Stimulated activated CD4-positive, alpha-beta T cell treated with anti-CD3 and anti-CD28 coated beads, Interleukin-15, amount 100 ng/mL, for 48 hours (primary cell): ENCODE measurements at places on chromosomes 7 and 10.

DNA sequence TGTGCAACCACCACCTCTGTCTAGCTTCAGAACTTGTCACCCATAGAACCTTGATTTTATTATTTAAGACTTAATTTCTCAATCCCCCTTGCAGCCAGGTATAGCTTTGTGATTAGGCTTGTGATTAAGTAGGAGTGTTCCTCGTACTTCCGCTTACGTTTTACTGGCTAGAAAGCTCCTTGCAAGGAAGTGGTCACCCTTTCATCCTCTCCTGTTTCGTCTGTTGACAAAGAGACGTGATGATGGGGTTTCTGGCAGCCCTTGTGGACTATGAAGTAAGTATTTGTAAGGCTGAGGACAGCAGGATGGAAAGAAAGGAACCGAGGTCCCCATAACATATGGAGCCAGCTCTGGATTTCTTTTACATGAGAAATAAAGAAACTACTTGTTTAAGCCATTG is 86.5 kb upstream of the KDM7A start:
- peak; percentile 16 for DNase-seq

GRCh38 chr10:81127931-81128330 is 590.2 kb downstream of the SH2D4B start:
- no peak for DNase-seq

DNA sequence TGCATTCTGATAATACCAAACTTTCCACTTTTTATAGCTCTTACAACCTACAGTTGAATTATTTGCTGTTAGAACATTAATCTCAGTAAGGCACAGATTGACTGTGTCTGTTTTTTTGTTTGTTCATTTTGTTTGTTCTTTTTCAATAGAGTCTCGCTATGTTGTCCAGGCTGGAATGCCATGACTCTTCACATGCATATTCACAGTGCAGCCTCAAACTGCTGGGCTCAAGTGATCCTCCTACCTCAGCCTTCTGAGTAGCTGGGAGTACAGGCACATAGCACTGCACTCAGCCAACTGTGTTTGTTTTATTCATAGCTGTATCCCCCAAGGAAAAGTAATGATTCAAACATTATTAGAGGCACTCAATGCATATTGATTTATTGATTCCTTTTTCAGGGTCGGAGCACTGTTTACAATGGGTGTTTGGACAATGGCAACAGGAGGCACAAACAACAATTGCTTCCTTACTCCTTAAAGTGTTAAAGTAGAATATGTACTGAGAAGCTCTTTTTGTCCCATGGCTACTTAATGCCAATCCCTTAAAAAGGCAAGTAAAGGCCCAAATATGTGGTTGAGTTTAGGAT is 61.1 kb downstream of the SNX13 start:
- DNase-seq, result no peak

- DNase-seq, result no peak
These were observed 1.5 kb downstream of the NOC3L start for GRCh38 chr10:94361171-94361794.

DNA sequence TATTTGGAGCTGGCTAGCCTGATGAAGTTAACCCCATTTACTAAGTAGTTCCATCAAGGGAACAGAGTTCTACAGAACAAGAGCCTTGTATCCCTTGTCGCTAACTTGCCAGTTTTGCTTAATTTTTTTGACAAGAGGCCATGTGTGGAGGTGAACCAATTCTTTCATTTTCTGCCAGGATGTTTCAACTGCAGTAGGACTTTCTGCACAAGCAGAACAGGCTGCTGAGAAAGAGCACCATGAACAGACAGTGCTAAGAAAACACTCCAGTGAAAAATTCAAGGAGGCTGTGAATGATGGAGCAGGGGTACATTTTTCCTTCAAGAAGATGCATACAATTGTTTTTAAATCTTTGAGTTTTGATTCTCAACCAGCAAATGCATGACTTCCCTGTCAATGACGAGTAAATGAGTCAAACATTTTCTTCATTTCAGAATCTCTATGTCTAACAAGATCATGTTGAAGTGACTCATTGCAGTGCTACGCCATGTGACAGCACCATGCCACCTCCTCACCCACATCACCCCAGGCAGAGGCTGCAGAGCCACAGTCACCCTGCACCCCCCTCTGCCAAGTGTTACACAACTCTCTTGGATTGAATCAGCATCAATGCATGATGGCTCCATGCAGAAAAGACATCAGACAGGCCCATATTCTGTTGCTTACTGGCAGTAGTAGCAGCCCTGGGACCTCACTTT is 193.1 kb downstream of the COBL start:
- DNase-seq, result peak; percentile 74

- no peak for DNase-seq
These were observed 74.8 kb downstream of the TPST1 start for GRCh38 chr7:66279912-66280311.

- no peak for DNase-seq
These were observed 16.2 kb upstream of the PRR15 start for GRCh38 chr7:29547421-29547820.

GRCh38 chr10:102476466-102477141 is 25.3 kb upstream of the C10orf95 start:
- no peak for DNase-seq

DNA sequence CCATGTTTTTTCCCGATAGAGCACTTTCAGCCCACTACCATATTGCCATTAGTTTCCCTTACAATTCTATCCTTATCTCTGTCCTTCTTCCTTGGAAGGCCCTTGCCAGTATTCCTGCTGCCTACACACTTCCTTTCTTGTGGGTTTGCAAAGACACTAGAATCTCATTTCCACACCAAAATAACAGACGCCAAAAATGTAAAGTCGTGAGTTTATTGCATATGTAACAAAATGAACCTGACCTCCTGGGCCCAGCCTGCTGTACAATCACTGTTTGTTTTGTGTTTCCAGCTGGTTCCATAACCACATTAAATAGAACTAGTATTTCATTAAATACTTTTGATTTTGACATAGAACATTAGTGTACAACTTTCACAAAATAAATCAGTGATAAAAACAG is 116.7 kb downstream of the SMURF1 start:
- DNase-seq, result no peak

DNA sequence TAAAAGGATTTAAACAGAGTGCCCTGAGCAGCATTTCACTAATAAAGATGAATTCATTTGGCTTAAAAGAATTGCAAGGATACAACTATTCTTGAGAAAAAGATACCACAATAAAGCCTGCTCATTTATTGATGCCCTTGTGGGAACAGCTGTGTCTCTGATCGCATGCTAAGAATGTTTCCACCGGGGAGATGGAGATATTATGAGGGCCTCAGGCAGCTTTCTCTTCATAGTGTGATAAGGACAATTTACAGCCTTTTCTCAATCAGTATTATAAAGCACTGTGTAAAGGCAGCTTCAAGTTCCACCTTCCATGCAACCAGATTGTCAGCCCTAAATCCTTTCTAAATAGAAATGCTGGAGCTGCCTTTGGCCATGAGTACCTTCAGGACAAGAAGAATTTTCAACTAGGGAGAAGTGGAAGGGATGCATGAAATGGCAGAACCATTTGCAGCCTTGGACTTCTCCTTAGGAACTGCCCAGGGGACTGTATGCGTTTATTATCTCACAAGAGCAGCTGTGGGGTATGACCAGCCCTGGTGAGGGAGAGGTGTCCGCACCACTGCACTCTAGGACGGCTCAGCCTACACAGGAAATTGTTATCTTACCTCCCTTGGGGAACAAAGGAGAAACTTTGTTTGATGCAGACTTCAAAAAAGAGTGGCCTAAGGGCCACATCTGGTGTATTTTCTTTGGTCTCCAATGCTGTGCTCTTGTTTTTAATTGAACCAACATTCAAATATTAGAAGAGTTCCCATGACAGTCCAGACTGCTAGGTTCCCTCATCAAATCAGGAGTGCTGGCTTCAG is 116.9 kb upstream of the PCGF5 start:
- DNase-seq, result no peak

- DNase-seq, result no peak
These were observed 862.6 kb downstream of the NRG3 start for GRCh38 chr10:82737549-82737948.

DNA sequence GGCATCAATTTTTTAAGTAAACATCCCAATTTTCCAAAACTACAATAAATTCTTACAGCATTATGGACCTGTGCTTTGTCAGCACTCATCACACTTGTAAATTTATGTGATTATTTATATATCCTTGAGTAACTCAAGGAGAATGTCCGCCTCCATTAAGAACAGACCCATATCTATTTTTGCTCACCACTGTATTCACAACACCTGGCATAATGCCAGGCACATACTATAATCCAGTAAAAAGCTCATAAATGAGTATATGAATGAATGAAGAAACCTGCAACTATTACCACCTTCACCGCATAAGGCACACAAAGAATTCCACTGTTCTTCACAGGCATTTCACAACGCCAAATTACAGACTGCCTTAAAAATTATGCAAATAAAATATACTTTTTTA is 46.9 kb downstream of the MINDY3 start:
- DNase-seq, result no peak

GRCh38 chr7:90222811-90223725 is 11.5 kb downstream of the STEAP2 start:
- no peak for DNase-seq

DNA sequence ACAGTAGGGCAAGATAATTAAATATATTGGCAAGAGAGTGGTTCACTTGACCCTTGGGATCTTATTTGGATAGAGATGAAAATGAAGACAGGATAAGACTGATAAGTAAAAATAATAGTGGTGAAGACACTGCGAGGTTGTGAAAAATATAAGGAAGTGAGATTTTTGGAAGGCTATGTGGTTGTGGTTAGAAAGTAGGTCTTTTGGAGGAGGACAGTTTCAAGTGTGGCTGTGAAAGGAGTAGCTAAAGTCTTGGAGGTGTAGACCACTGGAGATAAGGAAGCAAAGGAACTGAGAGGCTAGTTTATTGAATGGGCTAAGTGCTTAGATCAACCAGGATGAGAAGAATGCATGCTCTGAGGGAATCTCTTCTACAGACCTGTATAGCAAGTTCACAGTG is 11.2 kb downstream of the MIOS start:
- DNase-seq, result no peak

- no peak for DNase-seq
These were observed 969.9 kb downstream of the KCNMA1 start for GRCh38 chr10:76667408-76668370.

- DNase-seq, result no peak
These were observed 8.8 kb downstream of the ADAMTS14 start for GRCh38 chr10:70680899-70681730.

GRCh38 chr7:81014266-81014665 is 95.4 kb upstream of the SEMA3C start:
- DNase-seq, result no peak

DNA sequence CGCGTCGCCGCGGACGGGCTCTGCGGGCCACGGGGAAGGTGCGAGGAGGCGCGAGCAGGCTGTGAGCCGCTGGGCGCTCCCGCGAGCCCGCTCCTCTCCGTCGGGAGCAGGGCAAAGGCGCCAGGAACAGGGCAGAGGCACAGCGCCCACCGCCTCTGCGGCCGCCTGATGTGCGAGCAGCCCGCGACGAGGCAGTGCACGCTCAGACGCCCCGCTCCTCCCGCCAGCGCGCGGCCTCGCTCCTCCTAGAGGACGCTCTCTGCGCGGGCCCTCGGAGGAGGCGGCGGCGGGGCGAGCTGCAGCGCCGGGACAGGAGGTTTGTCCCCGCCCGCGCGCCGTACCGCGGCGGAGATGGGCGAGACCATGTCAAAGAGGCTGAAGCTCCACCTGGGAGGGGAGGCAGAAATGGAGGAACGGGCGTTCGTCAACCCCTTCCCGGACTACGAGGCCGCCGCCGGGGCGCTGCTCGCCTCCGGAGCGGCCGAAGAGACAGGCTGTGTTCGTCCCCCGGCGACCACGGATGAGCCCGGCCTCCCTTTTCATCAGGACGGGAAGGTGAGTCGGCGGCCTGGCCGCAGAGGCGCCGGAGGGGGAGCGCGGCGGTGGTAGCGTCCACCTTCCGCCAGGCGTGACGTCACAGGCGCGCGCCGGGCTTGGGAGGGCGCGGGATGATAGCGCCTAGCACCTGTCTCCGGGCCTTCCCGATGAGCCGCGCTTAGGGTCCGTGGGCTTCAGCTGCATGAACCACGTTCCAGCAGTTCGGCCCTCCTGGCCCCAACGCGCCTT is 731 bp downstream of the LANCL2 start:
- DNase-seq, result peak; percentile 89
